Stimulated activated CD4-positive, alpha-beta T cell treated with anti-CD3 and anti-CD28 coated beads, Interleukin-4, amount 100 ng/mL, for 1 hour (primary cell): ENCODE measurements at places on chromosomes 12 and 14.

GRCh38 chr14:74720526-74720925, 7.6 kb downstream of the FCF1 start:
- DNase-seq = no peak

- no peak for DNase-seq
Observed at GRCh38 chr12:53696285-53696654, 20.4 kb upstream of the ATP5MC2 start.

DNA sequence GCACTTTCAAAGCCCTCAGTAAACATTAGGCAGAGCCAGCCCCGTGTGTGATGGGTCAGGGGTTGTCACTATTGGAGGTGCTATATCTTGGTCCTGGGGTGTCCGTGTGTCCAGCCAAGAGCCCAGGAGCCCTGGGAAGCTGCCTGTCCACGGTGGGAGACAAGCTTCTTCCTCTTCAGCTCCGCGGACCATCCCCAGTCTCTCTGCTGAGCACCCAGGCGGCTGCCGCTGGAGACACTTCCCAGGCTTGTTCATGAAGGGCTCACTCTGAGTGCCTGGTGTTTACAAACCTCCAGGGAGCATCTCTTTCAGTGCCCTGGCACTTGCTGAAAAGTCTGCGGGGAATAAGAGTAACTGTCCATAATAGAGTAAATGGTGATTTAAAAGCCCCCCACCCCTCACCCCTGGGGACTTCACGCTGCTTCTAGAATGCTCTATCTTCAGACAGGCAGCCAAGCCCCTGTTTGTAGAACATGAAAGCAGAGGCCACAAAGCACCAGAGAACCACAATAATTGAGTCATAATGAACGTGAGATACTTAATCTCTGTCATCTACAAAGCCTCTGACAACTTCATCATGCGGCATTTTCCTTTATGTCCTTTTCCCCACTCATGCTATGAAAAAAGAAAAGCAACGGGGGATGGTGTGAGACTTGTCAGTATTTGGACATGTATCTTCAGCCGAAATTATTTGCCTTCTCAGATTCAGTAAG, 178.6 kb downstream of the TMEM132C start:
- DNase-seq = no peak

DNA sequence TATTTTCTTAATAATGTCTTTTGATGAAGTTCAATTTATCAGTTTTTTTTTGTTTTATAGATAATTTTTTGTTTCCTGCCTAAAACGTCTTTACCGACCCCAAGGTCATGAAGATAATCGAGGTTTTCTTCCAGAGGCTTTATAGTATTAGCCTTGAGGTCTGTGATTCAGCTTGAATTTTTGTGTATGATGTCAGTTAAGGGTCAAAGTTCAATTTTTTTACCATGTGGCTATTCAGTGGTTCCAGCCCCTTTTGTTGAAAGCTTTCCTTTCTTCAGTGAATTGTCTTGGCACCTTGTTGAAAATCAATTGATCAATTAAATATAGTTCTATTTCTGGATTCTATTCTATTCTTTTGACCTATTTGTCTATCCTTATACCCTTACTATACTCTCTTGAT, 3.2 kb upstream of the MGST1 start:
- no peak for DNase-seq

DNA sequence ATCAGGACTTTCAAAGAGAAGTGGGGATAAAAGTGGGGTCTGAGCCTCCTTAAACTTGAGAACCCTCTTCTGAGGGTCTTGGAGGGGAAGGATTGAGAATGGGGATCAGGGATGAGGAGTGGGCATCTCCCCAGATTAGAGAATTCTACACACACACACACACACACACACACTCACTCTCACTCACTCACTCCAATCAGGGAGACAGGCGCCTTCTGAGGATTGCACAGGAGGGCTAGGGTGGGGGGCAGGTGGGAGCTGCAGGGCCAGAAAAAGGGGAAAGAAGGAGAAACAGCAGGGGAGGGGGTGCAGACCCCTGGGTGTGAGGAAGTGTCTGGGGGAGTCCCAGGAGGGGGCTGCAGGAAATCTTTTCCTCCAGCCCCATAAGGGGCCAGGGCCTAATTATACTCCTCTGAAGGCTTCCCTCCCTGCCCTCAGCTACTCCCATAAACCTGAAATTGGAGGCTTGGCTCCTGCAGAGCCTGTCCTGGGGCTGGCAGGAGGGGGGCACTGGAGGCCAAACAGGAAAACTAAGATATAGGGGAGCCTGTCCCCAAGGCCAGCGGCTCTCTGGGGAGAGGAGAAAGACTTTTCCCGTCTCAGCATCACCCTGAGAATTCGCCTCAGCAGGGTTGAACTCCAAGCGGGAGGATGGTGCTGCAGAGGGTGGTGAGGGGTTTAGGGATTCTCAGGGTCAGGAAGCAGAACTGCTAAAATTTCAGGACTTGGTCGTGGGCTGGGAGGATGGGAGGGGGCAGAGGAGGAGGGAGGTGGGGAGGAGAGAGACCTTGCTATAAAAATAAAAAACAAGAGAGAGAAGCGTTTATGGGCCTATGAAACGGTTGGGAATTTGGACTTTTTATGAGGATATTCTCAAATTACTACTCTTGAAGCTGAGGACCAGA, 1.6 kb downstream of the HOXC9 start:
- no peak for DNase-seq

DNA sequence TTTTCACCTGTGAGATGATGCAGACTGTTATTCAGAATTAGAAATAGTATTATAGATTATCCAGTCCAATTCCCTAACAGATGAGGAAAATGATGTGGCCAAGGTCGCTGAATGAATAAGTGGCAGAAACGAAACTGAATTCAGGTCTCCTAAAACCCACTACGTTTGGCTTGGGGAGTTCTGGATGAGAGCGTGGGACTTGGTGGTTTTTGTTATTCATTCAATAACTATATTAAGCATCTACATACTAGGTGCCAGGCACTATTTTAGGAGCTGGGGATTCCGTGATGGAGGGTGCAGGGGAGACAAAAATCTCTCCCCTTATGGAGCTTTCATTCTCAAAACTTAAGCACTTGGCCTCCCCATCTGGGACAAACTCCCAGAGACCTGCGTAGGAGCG, 813 bp upstream of the CCDC184 start:
- no peak for DNase-seq
